Stimulated activated CD4-positive, alpha-beta T cell treated with anti-CD3 and anti-CD28 coated beads, Interleukin-4, amount 100 ng/mL, for 24 hours (primary cell): ENCODE measurements at places on chromosomes 2 and 18.

GRCh38 chr2:69285379-69285894 lies 101.6 kb downstream of the GFPT1 start:
- DNase-seq = no peak

DNA sequence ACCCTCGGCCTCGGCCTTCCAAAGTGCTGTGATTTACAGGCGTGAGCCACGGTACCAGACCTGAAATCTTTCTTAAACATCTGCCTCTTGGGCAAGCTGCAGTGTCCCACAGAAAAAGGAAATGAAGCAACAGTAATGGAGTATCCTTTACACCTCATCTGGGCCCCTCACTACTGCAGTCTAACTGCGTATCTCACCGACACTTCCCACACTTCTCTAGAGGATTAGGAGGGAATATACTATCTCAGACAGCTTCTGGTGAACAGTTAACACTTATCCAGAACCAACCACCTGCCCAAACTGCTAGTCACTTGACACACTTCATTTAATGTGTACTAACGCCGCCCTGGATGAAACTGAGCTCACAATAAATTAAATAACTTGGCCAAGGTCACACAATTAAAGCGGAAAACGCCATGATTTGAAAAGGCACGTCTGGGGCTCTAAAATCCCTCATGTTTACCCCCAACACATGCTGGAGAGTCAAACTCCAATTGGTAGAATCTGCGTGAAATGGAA lies 993 bp downstream of the COX7A2L start:
- no peak for DNase-seq

DNA sequence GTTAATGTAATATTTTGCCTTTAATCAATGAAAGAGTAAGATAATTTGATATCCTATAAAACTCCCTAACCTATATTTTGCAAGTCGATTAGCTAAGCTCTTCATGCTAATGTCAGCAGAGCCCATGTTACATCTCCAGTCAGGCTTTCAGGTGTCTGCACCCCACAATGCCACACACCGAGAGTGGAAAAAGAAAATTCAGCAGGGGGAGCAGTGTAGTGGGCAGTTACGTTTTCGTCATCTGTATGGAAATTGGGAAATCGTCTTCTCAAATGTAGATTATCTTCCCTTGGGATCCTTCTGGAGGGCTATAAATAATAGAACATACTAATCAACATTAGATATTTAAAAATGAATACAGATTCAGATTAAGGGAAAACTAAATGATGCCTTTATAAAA lies 66.3 kb downstream of the BCL11A start:
- no peak for DNase-seq

- no peak for DNase-seq
Measured at GRCh38 chr2:211435331-211435730, 878.9 kb downstream of the CPS1 start.

DNA sequence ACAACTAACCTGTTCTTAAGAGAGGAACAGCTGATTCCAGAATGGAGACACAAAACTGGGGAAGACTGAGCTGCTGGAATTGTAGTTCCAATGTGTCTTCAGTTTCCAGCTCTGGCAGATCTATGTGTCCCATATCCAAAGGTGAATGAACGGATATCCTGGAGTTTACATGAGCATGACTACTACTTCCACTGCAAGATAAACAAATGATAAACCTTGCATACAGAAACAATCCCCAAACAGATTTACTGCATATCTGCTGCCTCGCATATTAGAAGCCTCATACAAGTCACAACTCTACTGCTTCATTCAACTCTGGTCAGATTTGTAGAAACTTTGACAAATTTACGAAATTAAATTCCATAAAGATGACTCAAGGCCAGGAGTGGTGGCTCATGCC lies 15.0 kb downstream of the RTTN start:
- DNase-seq = no peak
